A172 (cell line): ENCODE measurements at places on chromosomes 11 and 22. TPM values are rescaled to one million over a fixed set of nuclear protein-coding genes. Genes with fewer than 3 reads are reported as not detected.

GAS2 gene
- 0.12 and 0.22 TPM in 2 replicates for total RNA-seq

B3GAT1 gene
- 4.8 and 4.9 TPM in 2 replicates for total RNA-seq

MLC1 gene
- 0.02 and 0.10 TPM in 2 replicates for total RNA-seq

DNA sequence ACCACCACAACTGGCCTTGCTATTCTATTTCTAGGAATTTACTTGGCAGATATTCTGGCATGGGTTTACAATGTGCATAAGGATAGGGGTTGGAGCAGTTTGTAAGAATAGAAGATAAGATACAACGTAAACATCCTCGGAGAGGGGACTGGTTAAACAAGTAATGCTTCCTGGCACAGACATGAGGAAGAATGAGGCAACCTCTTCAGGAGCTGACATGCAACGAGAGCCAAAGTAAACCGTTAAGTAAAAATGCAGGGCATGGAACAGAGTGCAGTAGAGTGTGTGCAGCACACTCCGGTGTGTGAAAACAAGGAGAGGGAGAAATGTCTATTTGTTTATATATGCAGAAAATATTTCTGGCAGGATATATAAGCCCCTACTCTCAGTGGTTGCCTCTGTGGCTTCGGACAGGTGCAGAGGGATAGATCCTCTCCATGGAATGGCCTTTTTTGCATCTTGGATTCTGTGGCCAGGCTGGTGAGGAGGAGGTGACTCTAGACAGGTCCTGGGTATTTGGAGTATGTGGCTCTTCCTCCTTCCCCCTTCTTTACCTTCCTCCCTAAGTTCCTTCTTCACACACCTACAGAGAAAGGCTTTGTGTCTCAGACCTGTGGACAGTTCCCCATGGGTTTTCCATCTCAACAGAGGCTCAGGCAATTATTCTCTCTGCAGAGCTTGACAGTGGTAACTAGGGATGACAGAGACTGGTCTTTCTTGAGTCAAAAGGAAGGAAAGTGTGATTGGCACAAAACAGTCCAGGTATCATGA, 2.5 kb downstream of the RAB36 start:
- DNase-seq: no peak

DNA sequence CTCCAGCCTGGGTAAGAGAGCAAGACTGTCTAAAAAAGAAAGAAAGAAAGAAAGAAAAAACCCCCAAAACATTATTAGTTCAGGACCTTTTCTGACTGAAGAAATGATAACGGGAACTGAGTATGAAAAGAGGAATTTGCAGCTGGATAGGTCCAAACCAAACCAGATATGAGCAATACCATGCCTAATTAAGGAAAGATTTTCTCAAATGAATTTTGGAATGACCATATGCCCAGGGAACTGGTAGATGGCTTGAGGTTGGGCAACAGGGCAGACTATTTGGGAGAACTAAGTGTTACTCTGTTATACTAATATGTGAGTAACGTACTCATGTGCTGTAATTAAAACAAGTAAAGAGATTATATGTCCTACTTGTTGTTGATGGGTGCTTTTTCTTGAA, 186.1 kb downstream of the TMEM135 start:
- no peak for DNase-seq

DNA sequence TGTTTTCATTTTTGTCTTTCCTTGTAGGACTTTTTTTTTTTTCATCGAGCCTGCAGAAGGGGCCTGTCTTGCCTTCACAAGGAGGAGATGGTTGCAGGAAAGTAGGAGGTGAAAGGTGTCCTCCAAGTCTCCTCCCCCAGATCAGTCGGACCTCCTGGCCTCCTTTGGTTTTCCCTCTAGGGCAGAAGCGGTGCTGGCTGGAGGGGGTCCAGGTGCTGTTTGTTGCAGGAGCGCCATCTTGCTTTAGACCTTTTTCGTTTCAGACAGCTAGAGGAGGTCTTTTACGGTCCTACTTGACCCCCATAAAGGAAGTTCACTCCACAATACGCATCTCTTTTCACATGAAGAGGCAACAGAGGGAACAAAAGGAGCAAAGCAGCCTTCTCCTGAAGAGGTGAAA, 66.0 kb downstream of the ZBTB16 start:
- no peak for DNase-seq
